ENCODE measurements at places on chromosomes 7 and 10. TPM values are rescaled to one million over a fixed set of nuclear protein-coding genes. Genes with fewer than 3 reads are reported as not detected.

DNA sequence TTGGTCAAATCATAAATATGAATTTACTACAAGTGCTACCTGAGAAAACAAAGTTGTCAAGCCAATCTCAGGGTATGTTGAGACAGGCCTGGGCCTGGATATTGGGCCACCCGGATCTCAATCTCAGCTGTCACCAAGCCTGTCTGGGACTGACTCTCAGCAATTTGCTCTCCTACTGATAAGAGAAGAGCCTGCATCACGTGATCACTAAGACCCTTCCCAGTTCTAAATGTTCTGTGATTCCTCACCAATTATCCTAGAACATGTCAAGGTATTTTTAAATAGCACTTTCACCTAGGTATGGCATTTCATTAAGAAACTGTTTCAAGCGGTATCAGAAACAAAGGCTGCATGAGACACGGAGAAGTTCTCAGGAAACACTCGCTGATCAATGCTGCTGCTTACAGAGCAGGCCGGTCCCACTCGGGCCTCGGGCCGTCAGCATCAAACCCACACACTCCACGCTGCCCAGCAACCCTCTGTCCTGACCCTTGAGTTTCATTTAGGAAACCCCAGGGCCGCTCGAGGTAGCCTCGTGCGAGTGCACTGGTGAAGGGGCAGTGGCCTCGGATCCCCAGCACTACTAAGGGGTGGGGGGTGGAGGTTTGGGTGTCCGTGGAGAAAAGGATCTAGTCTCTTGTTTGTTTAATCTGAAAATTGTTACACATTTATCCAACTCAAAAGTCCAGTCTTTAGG lies 4.1 kb downstream of the KLF6 start:
- ATAC-seq: no peak

- ATAC-seq: peak; percentile 28
Observed at GRCh38 chr7:65269150-65269856, 104.4 kb upstream of the ZNF92 start.

DNA sequence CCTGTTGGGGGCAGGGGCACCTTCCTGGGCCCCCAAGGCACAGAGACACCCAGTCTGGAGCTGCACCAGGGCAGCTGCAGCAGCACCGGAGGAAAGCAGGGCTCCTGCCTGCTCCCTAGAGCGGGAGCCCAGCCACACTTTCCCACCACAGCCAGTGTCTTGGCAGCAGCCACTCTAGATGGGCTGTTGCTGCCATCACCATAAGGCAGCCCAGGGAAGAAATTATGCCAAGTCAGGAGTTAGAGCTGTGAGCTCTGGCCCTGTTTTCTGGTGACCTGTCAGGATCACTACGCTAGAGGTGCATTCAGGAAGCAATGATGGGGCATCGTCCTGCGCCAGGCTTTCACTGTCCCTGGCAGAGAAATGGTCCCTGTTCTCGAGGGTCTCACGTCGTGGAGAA lies 38.0 kb upstream of the ZNRF2 start:
- no peak for ATAC-seq

DNA sequence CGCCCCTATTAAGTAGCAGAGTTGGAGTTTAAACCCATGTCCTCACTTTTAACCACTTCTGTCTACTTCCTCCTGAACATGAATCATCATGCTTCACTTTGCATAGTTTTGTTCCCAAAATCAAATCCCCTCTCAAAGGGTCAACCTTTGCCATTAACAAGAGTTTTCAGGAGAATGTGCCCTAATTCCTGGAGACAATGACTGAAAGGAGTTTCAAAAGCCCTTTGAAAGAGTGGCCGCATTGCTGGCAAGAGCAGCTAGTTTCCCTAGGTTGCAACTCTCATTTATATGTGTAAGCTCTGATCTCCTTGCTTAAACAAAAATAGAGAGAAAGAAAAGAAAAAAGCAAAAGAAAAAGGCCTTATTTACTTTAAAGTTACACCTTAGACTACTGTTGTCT lies 9.2 kb downstream of the LGI1 start:
- no peak for ATAC-seq

DNA sequence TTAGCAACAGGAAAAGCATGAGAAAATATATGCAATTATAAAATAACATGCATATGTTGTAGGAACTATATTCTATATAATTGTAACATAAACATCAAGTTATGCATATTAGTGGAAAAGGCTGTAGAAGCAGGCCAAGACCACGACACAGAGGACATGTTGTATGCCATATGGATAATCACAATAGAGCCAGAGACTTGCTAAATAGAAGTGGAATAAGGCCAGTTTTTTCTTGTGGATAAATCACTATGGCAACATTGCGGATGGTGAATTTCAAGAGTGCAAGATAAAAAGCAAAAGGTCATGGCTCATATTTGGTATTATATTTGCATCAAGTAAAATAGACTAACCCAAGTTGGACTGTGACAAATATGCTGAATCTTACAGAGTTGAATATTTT lies 93.0 kb downstream of the PCDH15 start:
- no peak for ATAC-seq

DNA sequence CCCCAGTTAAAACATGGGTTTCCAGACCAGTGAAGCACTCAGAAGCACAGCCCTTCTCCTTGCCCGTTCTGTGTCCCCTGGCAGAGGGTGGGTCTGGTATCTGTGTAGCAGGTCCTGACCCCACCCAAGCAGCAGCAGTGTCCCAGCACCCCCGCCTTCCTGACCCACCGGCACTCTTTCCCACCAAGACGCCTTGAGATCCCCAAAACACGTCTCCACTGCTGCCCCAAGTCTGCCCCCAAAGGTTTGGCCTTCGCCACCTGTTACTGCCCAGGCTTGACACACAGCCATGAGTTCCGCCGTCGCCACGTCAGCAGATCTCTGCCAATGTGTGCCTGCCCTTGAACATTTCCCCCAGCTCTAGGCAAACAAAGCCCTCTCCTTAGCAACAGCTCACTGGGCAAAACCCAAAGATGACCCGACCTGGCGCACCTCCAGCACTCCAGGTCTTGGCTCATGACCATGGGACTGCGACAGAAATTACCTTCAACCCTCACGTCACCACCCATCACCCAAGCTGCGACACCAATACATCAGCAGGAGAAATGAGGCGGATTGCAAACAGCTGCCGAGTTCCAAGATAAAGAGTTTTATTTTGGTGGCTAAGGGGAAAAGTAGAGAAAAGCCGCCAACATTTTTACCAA lies 75.6 kb downstream of the CTBP2 start:
- ATAC-seq: peak; percentile 76

DNA sequence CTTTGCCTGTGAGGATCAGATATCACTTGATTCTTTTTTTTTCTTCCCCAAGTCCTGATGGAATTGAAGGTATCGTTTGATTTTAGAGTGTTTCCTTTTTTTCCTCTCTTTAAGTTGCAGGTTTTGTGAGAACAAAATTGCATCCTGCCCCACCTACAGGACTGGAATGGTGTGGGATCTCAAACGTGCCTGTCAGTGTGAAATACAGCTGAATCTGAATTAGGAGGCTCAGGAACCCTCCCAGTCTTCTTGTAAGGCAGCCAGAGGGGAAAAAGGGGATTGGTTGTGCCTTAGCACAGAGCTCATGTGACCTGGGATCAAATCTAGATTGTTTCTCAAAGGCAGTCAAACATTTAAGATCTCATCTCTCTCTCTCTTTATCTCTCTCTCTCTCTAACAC lies 32.7 kb upstream of the KLHL7 start:
- no peak for ATAC-seq

DNA sequence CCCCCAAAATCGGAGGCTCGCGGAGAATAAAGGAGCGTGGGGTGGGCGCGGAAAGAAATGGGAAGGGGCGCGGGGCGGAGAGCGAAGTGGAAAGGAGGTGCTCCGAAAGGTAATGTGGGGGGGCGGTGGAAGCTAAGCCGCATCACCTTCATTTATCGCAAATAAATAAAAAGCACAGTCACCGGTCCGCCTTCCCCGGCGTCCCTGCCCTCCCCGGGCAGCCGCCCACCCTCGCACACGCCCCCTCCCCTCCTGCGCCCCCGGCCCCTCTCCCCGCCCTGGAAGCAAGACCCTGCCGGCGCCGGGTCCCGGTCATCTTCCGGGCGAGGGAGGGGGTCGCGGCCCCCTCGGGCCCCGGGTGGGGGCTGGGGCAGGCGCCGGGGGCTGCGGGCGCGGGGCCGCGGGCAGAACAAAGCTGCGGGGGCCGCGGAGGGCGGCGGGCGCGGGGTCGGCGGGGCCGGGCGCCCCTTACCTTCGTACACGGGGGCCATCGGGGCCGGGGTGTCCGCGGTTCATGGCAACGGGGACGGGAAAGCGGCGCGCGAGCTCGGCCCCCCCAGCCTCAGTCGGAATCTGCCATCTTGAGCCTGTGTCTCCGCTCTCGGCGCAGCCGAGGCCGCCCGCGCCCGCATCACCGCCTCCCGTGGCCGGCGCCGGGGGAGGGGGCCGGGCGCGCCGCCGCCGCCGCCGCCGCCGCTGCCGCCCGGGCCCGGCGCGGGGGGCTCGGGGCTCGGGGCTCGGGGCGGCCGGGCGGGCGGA lies 486 bp downstream of the HIPK2 start:
- peak; percentile 54 for ATAC-seq

The KIF20B gene
- 3.0 TPM for total RNA-seq

GRCh38 chr7:136247211-136247610 lies 270.1 kb upstream of the MTPN start:
- ATAC-seq: no peak

DNA sequence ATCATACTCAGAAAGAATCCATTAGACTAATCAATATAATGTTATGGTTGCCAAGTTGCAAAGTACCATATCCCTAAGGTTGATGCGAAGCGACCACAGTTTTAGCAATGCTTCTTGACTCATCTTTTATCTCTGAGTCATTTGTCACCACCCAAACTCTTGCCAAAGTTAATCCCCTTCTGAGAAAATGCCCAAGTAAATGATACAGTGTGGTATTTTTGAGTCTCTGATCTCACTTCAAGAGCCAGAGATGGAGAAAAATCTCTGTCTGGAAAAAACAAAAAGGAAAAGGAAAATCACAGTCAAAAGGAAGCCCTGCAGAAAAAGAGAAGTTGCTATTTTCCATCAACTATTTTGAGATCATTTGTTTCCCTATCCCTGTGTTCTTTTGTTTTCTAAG lies 26.7 kb upstream of the OTUD1 start:
- ATAC-seq: no peak

- ATAC-seq: no peak
Observed at GRCh38 chr7:36627836-36628235, 96.5 kb downstream of the AOAH start.

All from gastroesophageal sphincter (tissue), 4 donors.